NCI-H1694 (cell line): ENCODE measurements at places on chromosomes 3 and 15.

GRCh38 chr3:58386626-58387365 lies 46.8 kb downstream of the PDHB start:
- DNase-seq: no peak

- no peak for DNase-seq
These were observed 2.0 kb downstream of the CORO2B start for GRCh38 chr15:68580883-68581155.

DNA sequence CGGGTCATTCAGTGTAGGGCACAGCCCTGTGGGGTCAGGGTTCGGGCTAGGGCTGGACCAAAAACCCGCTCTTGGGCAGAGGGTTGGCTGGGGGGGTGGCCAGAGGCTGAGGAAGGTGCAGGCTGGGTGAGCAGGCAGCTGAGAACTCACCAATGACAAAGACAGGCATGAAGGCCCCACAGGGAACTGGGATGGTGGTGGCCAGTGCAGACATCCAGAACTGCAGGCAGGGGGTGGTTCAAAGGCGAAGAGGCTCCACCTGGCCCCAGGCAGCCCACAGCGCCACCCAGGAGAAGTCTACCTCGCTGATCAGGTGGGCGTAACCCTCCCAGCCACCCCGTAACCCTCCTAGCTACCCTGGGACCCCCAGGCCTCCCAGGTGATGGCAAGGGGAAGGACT lies 6.7 kb downstream of the CLCN2 start:
- no peak for DNase-seq

GRCh38 chr15:48432688-48433087 lies 101.5 kb downstream of the DUT start:
- no peak for DNase-seq

GRCh38 chr3:98561727-98562521 lies 30.1 kb downstream of the GPR15 start:
- DNase-seq: no peak

- no peak for DNase-seq
These were observed 19.4 kb upstream of the EDEM1 start for GRCh38 chr3:5168110-5168509.

DNA sequence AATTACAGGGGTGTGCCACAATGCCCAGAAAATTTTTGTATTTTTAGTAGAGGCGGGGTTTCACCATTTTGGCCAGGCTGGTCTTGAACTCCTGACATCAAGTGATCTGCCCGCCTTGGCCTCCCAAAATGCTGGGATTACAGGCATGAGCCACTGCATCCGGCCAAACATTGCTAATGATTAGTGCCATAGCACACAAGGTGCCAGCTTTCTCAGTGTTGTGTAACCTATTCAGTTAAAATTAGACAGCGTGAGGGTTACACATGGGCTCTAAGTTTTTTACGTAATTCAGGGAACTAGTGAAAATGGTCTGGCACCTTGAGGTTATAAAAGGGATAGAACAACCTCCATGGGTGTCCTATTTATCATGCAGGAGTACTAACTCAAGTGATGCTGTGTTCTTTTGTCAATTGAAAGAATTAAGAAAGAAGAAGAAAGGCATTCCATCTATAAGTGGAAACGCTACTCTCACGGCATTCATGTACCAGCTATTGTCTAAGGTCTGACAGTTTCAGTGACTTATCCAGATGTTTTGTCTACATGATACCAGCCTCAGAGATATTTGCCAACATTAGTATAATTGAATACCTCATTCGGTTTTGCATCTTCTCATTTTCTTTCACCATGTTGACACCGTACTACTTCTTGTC lies 84.7 kb downstream of the EOMES start:
- DNase-seq: no peak

GRCh38 chr3:39165518-39165917 lies 12.1 kb upstream of the CSRNP1 start:
- no peak for DNase-seq

DNA sequence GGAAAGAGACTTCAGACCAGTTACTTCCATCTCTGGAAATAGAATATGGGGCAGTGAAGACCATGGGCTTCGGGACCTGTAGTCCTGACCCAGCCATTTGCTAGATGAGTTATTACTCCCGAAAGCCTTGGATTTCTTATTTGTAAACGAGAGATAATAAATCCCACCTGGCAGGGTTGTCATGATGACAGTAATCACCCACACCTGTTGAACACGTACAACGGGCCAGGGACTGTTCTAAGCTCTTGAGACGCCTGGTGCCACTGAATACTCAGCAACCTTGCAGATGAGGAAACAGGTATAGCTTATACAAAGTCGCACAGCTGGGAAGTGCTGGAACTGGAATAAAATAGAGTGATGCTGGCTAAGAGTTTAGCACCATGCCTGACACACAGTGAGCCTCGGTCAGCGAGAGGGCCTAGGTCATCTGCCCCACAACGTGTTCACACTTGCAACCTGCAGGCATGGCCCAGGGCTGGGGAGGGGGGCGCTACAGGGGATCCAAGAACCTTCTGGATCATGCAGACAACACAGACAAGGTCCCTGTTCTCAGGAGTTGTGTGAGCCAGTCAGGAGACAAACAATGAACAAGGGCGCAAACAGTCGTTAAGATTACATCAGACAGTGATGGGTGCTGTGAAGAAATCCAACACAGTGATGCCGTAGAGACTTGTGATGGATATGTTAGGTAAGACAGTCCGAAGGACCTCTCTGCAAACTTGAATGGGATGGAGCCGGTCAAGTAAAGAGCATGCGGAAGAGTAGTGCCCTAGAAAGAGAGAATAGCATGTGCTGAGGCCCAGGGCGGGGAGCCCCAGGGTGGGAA lies 89.2 kb downstream of the CORO2B start:
- DNase-seq: no peak

GRCh38 chr3:69051756-69052471 lies at the start of gene TMF1:
TMF1 (minus strand) TSS chr3:69052333; CDS start chr3:69052086, 247 bp downstream.
- DNase-seq: no peak

DNA sequence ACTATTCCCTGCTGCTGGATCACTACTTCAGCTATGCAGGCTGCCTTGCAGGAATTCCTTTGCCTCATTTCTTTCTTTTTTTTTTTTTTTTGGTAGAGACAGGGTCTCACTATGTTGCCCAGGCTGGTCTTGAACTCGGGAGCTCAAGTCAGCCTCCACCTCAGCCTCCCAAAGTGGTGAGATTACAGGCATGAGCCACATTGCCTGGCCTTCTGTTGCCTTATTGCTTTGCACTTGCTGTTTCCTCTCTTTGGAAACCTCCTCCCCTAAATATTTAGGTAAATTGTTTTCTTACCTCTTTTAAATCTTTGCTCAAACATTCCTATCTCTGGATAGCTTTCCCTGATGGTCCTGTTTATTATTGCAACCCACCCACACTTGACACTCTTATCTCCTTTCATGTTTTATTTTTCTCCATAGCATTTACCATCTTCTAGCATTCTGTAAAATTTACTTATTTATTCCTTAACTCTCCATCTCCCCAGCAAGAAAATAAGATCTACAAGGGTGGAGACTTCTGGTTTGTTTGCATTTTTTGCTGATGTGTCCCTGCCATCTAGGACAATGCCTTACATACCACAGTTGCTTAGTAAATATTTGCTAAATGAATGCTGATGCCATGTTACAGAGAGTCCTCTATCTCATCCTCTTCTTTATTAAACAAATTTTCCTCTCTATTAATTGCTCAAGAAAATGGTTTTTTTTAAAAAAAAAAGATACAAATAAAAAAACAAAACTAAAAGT lies 134.8 kb downstream of the P2RY1 start:
- DNase-seq: no peak

GRCh38 chr15:101348015-101348414 lies 53.0 kb upstream of the SNRPA1 start:
- DNase-seq: no peak

- no peak for DNase-seq
These were observed 5.2 kb downstream of the ACY1 start for GRCh38 chr3:51988286-51989146.

DNA sequence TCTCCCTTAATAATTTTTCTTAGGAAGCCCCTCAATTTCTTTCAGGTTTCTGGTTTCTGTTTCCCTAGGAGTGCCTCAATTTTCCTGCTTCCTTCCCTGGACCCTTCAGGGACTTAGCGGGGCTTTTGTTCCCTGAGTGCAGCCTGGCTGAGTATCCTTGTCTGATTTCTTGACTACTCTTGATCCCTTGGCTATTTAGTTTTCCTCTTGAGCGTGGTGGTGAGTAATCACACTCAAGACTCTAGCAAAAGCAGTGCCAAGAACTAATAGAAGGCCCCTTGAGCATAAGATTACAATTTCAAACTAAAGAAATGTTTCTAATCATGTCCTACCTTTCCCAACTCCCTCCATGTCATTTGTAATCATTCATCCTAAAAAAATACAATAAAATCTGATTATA lies 94.3 kb upstream of the C3orf80 start:
- no peak for DNase-seq

GRCh38 chr3:13650210-13651056 lies 101.5 kb downstream of the FBLN2 start:
- DNase-seq: no peak

GRCh38 chr3:56064684-56065083 lies 403.6 kb downstream of the ERC2 start:
- no peak for DNase-seq

- DNase-seq: no peak
These were observed 45.0 kb downstream of the CCR1 start for GRCh38 chr3:46162975-46163555.

DNA sequence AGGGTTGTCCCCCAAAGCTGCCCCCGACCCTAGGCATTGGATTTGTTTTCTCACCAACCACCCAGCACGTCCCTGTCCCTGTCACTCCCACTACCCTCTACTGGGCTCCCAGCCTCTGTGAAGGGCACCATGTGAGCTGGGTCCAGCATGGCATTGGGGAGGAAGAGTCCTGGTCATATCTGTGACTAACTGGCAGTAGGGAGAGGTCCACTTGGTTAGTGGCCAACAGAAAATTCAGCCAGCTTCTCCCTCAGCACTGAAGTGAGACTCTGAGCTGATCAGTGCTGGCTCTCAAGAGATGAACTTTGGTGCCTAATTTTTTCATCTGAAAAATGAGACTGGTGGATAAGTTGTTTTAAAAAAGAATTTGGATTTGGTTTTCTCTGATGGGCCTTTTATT lies 11.3 kb upstream of the KIF23 start:
- no peak for DNase-seq

GRCh38 chr3:182682263-182683241 lies 110.8 kb upstream of the ATP11B start:
- peak; percentile 7 for DNase-seq
